ENCODE measurements at places on chromosomes 5 and 9.
A peak's percentile ranks its signal among the peaks of the same experiment; 100 is the strongest.

- DNase-seq, result no peak
Measured at GRCh38 chr5:126100767-126101166, 322.4 kb upstream of the GRAMD2B start.

- no peak for DNase-seq
Measured at GRCh38 chr5:150310246-150310645, 7.5 kb upstream of the ARSI start.

DNA sequence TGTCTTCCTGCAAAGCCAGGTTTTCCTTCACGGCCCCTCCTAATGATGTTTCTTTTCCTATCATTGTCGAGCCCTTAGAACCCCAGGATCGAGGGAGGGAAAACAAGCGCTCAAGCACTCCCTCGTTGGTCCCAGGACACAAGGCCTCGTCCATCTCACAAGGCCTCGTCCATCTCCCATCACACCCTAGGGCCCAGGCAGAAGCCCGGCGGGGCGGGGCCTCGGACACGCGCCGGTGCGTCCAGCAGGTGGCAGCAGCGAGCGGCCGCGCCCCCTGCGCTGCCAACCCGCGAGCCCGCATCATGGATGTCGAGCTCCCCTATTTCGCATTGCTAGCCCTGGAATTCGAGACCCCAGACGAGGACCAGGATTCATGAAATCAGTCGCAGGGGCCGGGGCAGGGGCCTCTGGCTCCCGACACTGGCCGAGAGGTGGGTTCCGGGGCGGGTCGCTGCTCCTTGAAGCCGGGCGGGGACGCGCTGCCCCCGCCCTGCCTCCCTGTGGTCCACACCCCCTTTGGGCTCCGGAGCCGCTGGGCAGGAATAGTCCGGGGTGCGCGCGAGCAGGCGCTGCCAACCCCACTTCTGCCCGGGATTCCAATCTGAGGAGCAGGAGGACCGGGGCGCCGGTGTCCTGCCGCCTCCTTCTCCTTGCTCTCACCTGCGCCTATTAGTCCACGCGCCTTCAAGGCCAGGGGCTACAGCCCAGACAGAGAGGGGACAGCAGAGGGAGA, at the start of gene ABLIM3:
TSS of gene ABLIM3 (plus strand) at position 270 of the 733 bp plus-strand sequence. CDS start 603 bp downstream, outside the sequence.
- DNase-seq, result peak; percentile 77

DNA sequence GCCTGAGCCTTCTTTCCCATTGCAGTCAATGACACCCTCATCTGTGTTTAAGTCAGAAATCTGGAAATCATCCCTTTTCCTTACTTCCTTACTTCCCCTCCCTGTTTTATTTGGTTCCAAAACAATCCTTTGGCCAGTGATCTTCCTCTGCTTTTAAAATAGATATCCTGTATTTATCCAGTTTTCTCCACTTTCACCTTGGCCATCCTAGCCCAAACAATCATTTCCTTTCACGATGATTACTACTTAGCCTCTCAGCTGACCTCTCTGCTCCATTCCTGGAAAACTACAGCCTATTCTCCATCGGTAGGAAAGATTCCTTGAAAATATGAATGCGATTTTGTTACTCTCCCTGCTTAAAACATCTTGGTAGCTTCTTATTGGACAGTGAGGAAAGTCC, 565.4 kb downstream of the TLR4 start:
- no peak for DNase-seq

GRCh38 chr9:94779693-94780290, 53.3 kb downstream of the AOPEP start:
- no peak for DNase-seq

- DNase-seq, result no peak
Measured at GRCh38 chr9:137593176-137593575, 2.9 kb upstream of the ZMYND19 start.

GRCh38 chr5:170791325-170791954, 7.9 kb downstream of the GABRP start:
- DNase-seq, result peak; percentile 13

- DNase-seq, result no peak
Measured at GRCh38 chr5:161190086-161190485, 338.1 kb upstream of the ATP10B start.

All from activated naive CD8-positive, alpha-beta T cell treated with anti-CD3 and anti-CD28 coated beads for 36 hours (primary cell).